ENCODE measurements at places on chromosomes 1 and 21.

DNA sequence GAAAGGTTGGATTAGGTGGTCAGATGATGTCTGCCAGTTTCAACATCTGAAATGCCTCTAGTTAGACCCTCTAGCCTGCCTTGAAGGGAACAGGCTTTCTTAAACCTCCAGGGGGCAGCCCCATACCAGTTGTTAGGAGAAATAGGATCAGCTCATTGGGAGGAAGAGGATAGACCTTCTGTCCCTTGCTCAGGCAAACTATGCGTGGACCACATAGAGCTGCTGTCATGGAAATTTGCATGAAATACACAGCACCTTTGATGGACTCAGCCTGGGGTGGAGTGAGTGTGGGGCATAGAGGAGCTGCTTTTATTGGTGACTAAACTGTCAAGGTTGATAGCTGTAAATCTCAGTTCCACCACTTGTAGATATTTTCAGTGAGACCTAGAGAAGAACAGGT, 38.4 kb upstream of the SPAG17 start:
- no peak overlapping the region for H3K4me3 ChIP-seq
- H3K4me1 ChIP-seq: no peaks in the 10 kb centered on the region
- H3K27ac ChIP-seq: no peak overlapping the region
- DNase-seq: peak; percentile 82
- no peaks in the 10 kb centered on the region for H3K36me3 ChIP-seq
- H3K27me3 ChIP-seq: no peaks in the 10 kb centered on the region

GRCh38 chr1:54046671-54047383, 6.2 kb downstream of the TMEM59 start:
- no peaks in the 10 kb centered on the region for H3K27me3 ChIP-seq
- H3K4me1 ChIP-seq: no peaks in the 10 kb centered on the region
- no peak overlapping the region for H3K27ac ChIP-seq
- no peak for DNase-seq
- no peaks in the 10 kb centered on the region for H3K36me3 ChIP-seq
- H3K4me3 ChIP-seq: no peak overlapping the region

DNA sequence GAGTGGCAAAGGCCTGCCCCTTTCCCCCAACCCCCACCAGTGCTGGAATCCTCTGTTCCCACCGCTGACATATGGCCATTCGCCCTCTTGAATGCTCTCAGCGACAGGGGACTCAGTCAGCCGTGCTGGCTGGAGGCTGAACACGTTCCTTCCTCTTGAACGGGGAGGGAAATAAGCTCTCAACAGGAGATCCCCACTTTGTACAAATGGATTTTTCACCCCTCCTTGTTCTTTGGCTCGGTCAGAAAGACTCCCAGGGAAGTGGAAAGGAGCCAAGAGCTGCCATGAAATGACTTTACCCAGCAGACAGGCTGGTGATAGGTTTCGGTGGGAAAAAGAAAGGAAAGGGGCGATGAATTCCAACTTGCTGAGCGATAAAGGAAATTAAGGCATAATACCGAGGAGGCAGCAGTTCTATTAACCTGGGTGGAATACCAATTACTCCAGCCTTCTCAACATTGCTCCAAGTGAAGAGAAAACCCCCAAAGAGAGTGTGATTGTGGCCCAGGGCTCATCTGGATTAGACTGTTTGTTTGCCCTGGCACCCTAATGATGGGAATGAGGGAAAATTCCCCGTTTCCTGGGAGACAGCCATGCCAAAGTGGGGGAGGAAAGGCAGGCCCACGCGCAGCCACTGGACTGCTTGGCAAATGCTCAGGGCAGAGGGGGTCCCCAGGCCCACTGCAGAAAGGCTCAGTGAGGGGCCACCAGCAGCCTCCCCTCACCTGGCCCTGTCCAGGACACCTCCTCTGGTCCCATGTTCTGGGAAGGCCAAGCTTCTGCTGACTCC, 23.9 kb downstream of the LRP8 start:
- H3K27me3 ChIP-seq: no peaks in the 10 kb centered on the region
- no peak overlapping the region for H3K4me3 ChIP-seq
- peaks cover 4% of the 10 kb centered on the region for H3K36me3 ChIP-seq
- H3K27ac ChIP-seq: no peak overlapping the region
- no peak for DNase-seq

DNA sequence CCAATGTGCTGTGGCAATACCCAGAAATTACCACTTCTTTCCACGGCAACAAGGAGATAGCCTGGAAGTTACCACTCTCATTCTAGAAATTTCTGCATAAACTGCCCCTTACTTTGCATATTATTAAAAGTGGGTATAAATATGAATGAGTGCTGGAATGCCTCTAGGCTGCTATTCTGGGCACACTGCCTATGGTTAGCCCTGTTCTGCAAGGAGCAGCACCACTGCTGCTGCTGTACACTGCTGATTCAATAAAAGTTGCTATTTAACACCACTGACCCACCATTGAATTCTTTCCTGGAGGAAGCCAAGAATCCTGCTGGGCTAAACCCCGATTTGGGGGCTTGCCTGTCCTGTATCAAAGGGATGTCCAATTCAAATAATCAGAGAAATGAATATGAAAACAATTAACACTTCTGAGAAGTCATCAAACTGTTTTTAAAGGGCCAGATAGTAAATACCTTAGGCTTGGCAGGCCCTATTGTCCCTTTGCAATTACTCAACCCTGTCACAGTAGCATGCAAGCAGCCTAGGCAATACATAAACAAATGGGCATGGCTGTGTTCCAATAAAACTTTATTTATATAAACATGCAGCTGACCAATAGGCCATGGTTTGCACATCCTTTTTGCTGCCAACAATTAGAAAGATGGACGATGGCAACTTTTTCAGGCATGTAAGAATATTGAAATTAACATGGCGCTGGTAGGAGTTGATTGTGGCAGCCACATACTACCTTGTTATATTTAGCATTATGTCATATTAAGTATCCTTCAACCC, 369.4 kb upstream of the B3GALT2 start:
- no peak for DNase-seq
- no peak overlapping the region for H3K27ac ChIP-seq
- H3K4me3 ChIP-seq: no peak overlapping the region

DNA sequence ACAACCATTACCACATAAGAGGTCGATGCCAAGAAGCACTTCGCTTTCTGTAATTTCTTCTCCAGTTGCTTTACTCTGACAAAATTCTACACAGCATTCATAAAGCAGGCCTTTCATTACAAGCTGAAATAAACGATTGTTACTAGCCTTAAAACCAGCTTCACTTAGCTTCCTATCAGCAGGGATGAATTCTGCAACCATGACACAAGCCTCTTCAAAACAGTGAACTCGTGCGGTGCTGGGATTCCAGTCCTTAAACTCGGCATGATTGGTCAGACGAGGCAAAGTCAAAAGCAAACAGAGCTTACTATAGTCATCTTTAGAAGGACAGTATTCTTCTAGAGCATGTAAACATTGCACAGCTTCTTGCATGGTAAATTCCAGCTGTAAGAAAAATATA, 30.6 kb downstream of the WDR47 start:
- no peak for DNase-seq
- no peaks in the 10 kb centered on the region for H3K4me1 ChIP-seq
- H3K4me3 ChIP-seq: no peak overlapping the region
- peaks cover 3% of the 10 kb centered on the region for H3K36me3 ChIP-seq

- no peaks in the 10 kb centered on the region for H3K4me1 ChIP-seq
- H3K27ac ChIP-seq: no peak overlapping the region
- no peak overlapping the region for H3K4me3 ChIP-seq
- no peak for DNase-seq
Observed at GRCh38 chr1:232403017-232403714, 226.8 kb downstream of the SIPA1L2 start.

GRCh38 chr21:46126309-46127238, 28.7 kb downstream of the COL6A2 start:
- H3K4me3 ChIP-seq: no peak overlapping the region
- H3K36me3 ChIP-seq: peaks cover 9% of the 10 kb centered on the region
- no peak overlapping the region for H3K27ac ChIP-seq
- no peaks in the 10 kb centered on the region for H3K4me1 ChIP-seq
- no peaks in the 10 kb centered on the region for H3K27me3 ChIP-seq

GRCh38 chr1:13832536-13832935, 132.5 kb downstream of the PRDM2 start:
- H3K27ac ChIP-seq: no peak overlapping the region
- no peak for DNase-seq
- no peaks in the 10 kb centered on the region for H3K36me3 ChIP-seq
- no peaks in the 10 kb centered on the region for H3K27me3 ChIP-seq
- no peaks in the 10 kb centered on the region for H3K4me1 ChIP-seq

- no peak overlapping the region for H3K27ac ChIP-seq
- no peaks in the 10 kb centered on the region for H3K27me3 ChIP-seq
- H3K4me3 ChIP-seq: no peak overlapping the region
- peaks cover 3% of the 10 kb centered on the region for H3K4me1 ChIP-seq
- peak; percentile 70 for DNase-seq
Observed at GRCh38 chr1:77010937-77011336, 143.7 kb downstream of the ST6GALNAC5 start.

GRCh38 chr1:184387476-184388318, 868 bp downstream of the C1orf21 start:
- peak overlapping the region; percentile 64 for H3K4me3 ChIP-seq
- H3K27me3 ChIP-seq: peaks cover 22% of the 10 kb centered on the region
- DNase-seq: peak; percentile 55
- H3K36me3 ChIP-seq: no peaks in the 10 kb centered on the region
- H3K27ac ChIP-seq: no peak overlapping the region
- H3K4me1 ChIP-seq: no peaks in the 10 kb centered on the region

DNA sequence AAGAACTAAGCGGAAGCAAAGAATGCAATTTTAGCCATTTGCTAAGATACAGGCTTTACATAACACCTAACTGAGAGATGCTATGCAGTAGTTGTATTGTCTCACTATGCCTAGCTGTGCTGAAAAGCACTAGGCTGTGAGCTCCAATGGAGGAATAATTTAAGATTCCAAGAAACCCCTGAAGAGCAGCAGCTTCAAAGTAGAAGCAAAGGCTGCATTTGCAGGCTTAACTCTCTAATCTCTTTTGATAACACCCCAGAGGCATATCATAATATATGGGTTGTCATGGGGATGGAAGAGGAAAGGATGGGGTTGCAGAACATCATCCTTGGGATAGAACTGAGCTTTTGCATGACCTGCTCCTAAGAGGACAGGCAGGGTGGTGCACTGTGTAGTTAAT, 102.0 kb downstream of the ERG start:
- H3K27me3 ChIP-seq: no peaks in the 10 kb centered on the region
- DNase-seq: peak; percentile 16
- H3K36me3 ChIP-seq: no peaks in the 10 kb centered on the region
- H3K4me3 ChIP-seq: no peak overlapping the region

- no peaks in the 10 kb centered on the region for H3K36me3 ChIP-seq
- no peak for DNase-seq
- no peaks in the 10 kb centered on the region for H3K4me1 ChIP-seq
- H3K27ac ChIP-seq: no peak overlapping the region
- H3K27me3 ChIP-seq: no peaks in the 10 kb centered on the region
- H3K4me3 ChIP-seq: peak overlapping the region; percentile 51
Observed at GRCh38 chr1:27615346-27616192, 11.6 kb upstream of the AHDC1 start.

- H3K27ac ChIP-seq: no peak overlapping the region
- DNase-seq: no peak
- H3K4me3 ChIP-seq: no peak overlapping the region
- H3K4me1 ChIP-seq: no peaks in the 10 kb centered on the region
Observed at GRCh38 chr1:112729909-112730308, 14.8 kb upstream of the PPM1J start.

GRCh38 chr1:71796006-71796405, 486.3 kb downstream of the NEGR1 start:
- no peak overlapping the region for H3K4me3 ChIP-seq
- no peaks in the 10 kb centered on the region for H3K36me3 ChIP-seq
- no peak overlapping the region for H3K27ac ChIP-seq
- no peaks in the 10 kb centered on the region for H3K27me3 ChIP-seq

DNA sequence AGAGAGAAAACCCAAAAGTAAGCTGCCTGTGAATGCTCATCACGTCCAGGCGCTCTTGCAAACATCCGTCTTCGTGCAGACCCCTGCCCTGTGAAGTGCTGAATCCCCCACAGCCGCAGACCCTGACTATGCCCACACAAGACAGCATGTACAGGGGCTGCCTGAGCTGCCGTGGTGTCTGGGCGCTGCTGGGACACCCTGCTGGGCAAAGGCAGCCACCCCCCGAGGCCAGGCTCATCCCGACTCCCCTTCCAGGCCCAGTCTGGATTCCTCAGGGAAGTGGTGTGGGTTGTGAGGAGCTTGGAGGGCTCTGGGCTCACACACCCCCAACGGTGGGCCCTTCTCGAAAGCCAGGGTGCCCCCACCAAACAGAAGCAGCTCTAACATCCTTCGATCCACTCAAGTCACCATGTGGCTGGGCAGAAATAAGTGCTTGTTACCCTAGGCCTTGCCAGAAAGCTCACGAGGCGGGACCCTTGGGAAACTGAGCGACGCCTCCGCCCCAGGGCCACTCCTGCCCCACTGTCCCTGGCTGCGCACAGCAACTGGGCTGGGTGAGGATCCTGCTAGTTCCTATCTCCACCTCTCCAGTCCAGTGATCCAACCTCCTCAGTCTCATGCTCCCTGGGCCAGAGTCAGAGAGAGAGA, 4.8 kb upstream of the WNT9A start:
- H3K27ac ChIP-seq: no peak overlapping the region
- H3K4me3 ChIP-seq: no peak overlapping the region
- H3K36me3 ChIP-seq: no peaks in the 10 kb centered on the region
- H3K27me3 ChIP-seq: no peaks in the 10 kb centered on the region
- no peak for DNase-seq

DNA sequence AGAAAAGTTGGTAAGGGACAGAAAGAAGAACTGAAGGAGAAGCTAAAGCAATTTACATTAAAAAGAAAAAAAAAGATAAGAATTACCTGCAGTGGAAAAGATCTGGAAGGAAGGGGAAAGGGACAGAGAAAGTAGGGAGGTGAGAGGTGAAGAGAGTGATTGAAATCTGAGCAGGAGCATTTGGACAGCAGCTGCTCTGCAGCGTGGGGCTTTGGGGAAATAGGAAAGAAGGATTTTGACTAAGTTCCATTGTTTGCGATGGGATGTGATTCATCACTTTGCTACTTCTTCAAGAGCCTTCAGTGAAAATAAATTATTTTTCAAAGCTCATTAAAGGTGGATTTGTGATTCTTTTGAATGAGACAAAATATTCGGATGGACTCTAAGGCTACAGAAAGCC, 26.1 kb upstream of the NMNAT2 start:
- no peak overlapping the region for H3K27ac ChIP-seq
- H3K27me3 ChIP-seq: no peaks in the 10 kb centered on the region
- no peaks in the 10 kb centered on the region for H3K4me1 ChIP-seq
- no peaks in the 10 kb centered on the region for H3K36me3 ChIP-seq
- DNase-seq: peak; percentile 23
